Thoracic aorta (tissue), 2 donors: ENCODE measurements at places on chromosomes 4 and X.

GRCh38 chrX:133323431-133323830 lies 91.9 kb downstream of the GPC4 start:
- no peak for DNase-seq

GRCh38 chr4:1543561-1543960 lies 137.3 kb upstream of the NKX1-1 start:
- no peak for DNase-seq

DNA sequence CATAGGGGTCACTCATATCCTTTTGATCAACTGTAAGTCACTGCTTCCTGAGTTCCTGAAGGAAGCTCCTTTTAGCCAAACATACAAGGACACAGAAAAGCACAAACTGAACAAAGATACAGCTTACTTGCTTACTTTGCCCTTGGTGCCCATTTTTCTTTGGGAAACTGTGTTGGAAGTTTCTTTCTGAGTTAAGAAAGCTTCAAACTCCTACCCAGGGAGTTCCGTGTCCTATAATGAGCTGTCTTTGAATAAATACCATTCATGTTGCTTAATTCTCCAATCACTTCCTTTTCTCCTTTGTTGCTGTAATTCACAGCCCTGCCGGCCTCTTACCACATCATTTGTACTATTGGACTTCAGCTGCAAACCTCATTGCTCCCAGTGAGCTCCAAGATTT lies at the start of gene ADH4:
TSS of gene ADH4 (minus strand) at position 228 of the 400 bp plus-strand sequence. CDS start at position 153, 75 bp downstream.
- DNase-seq, result no peak

DNA sequence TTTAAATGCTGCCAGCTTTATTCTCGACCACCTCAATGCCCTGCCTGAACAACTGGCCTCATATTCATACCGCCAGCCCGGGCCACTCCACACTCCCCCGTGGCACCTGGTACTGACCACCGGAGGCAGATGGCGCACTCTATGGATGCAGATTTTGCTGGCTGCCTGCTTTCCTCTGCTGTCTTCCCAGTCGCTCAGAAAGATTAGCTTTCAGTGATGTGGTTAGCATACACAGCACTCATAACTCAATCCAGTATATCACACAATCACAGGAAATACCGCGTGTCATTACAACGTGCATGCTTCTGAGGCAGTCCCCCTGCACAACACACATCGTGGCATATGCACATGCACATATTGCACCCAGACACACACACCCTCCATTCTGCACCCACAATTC lies 147.2 kb upstream of the BCOR start:
- DNase-seq, result no peak

DNA sequence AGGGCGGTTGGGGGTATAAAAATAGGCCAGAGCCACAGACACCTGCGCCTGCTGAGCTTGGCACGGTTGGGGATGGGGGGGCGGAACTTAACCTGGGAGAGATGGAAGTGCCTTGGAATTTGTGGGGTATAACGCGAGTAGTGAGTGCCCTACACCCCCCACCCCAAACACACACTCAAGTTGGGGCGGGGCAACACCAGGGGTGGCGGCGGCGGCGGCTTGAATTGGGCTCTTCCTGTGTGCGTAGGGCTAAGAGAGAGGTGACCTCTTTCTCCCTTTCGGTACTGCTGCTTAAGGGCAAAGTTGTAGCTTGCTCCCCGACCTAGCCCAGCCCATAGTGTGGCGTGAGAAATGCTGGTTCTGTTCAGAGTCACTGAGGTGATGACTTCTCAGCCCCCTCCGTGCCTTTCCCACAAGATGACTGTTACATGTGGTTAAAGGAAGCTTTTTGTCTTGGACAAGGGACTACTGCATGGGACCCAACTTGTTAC lies 839 bp downstream of the STK26 start:
- DNase-seq, result no peak

- DNase-seq, result no peak
Observed at GRCh38 chrX:10325611-10326010, 168.8 kb downstream of the CLCN4 start.

- DNase-seq, result no peak
Observed at GRCh38 chr4:144820011-144820727, 174.2 kb downstream of the HHIP start.

DNA sequence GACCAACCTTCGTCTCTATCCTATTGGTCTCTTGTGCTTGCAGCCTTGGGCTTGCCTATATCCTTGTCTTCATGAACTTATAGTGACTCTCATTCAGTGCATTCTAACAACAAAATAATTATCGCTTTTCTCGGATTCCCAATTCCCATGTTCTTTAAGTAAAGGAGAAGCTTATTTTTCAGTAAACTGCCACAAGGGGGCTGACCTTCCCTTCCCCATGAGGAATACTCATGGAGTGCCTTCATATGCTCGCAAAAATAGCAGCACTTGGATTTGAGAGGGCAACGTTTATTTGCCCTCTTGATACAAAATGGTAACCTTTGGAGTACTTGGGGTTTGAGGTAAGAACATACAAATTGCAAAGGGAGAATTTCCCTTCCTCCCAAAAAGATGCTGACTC lies 183.2 kb upstream of the TENT5D start:
- no peak for DNase-seq

DNA sequence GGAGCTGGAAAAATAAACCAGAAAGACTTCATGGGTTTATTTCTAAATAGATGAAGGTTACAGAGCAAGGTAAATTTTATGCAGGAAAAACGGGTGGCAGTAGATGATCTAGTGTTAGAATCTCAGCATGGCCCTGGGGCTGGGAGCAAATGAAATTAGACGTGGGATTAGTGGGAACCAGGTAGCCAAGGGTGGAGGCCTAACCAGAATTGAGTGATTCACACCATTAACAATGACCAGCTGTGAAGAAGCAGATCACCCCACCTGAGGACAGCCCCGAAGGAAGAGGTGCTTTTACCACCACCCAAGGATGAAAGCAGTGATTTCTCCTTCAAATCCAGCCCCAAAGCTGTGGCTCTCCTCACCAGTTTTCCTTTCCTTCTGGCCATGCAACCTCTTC lies 20.8 kb upstream of the ACSL1 start:
- DNase-seq, result no peak

DNA sequence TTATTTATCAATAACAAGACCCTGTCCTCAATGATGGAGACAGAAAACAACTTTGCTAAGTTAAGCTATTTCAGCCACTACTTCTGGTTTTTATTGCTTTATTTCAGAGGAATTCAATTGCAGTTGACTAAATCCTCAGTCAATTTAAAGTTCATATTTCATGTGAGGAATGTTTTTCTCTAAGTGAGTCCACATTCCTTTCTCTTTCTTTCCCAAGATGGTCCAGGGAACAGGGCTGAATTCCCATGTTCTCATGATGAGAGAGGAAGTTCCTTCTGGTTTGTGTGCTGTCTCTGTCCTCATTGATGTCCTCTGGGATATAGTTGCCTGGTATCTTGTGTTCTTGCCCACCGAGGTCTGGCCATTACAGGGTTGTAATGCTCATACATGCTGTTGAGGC lies 117.2 kb downstream of the SLIT2 start:
- DNase-seq, result no peak

DNA sequence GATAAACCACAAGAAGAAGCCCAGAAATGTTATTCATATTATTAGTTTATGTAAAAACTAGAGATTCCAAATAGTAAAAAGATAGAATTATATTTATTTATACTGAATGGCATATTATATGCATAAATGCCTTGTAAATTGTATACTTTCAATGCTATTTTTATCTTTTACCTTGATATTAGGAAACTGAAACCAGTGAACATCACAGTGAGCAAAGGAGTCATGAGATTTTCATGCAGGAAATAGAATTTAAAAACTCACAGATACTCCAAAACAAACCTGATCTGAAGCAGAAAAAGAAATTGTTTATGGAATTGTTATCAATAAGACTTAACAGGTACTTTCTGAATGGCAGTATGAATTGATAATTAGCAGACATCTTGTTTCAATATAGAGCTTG lies 207.3 kb upstream of the CENPE start:
- no peak for DNase-seq

- no peak for DNase-seq
Observed at GRCh38 chr4:77385124-77385969, 220.3 kb upstream of the CXCL13 start.

- no peak for DNase-seq
Observed at GRCh38 chrX:37847733-37848197, 394 bp upstream of the DYNLT3 start.

GRCh38 chrX:40831750-40832149 lies 96.4 kb upstream of the MED14 start:
- DNase-seq, result no peak

DNA sequence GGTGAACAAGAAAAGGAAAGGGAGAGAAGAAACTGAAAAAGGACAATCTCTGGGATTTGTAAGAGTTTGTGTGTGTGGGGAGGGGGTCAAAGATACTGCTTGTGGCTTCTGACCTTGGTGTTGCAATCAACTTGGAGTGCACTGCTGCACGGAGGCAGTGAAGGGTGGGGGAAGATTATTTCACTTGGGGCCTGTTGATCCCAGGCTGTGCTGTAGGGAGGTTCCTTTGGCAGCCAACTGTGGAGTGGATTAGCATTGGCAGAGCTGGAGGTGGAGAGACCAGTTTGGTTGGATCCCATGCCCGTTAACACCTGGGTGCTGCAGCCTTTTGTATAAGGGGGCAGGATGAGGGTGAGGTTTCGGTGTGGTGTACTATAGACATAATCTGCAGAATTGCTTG lies 38.2 kb downstream of the AFF1 start:
- no peak for DNase-seq

DNA sequence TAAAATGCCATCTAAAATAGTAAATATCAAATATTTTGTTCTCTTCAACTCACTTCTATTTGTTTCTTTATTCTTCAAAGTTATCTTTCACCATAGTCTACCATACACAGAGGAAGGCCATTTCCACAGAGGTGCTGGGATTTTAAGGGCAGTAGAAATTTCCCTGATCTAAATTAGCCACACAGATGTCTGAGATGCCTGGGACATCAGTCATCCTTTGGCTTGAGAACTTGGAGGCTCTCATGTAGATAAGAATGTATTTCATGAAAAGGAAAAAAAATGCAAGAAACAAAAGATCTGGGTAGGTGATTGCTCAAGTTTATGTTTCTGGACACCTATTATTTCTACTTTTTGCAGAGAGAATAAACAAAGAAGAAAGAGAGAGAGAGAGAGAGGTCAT lies 1008.2 kb downstream of the NLGN4X start:
- DNase-seq, result no peak

GRCh38 chr4:86508436-86508835 lies 85.7 kb upstream of the PTPN13 start:
- no peak for DNase-seq

DNA sequence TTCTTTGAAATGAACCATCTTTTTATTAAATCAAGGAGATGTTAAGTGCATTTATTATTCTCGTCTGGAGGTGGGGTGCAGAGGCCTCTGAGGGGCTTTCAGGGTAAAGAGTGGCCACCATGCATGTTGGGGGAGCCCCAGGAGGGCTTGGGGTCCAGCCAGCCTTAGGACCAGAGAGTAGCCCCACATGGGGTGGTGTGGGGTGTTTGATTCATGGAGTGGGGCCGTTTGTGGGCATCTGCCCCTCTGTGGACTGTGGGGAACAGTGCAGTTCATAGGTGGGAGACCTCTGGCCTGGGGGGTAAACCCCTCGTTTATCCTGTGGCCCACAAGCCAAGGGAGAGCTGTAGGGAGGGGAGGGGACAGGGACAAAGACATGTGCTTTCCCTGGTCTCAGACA lies 26.9 kb downstream of the HTRA3 start:
- no peak for DNase-seq

- no peak for DNase-seq
Observed at GRCh38 chr4:187972135-187972534, 23.4 kb upstream of the ZFP42 start.

DNA sequence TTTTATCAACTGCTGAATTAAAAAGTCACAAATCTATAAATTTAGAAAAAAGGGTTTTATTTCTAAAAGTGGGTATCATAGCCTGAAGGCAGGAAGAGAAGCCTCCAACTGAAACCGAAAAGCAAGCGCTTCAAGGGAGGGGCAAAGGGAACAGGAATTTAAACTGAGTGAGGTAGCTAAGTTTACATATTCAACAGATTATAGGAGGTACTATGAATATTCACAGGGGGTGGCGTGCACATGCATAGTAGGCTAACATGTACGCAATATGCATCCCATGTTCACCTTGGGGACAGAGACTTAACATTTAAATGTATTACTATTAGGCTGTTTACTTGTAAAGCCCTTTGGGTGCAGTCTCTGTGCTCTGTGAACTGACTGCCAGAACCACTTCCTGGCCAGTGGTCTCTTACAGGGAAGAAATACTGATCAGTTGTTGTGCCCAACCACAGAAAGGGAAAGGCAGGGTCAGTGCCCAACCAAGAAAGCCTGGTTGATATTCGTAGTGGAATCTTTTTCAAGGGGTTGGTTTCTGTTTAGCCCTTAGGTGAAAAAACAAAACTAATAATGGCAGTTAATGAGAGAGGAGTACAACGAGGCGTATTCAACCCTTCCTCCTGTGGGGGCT lies 168.7 kb upstream of the GALNTL6 start:
- no peak for DNase-seq

- no peak for DNase-seq
Observed at GRCh38 chrX:155215443-155216178, 649 bp upstream of the VBP1 start.
